ENCODE measurements at places on chromosomes 3 and 15.

- no peak for DNase-seq
These were observed 82.6 kb upstream of the ARHGEF3 start for GRCh38 chr3:56884387-56884786.

DNA sequence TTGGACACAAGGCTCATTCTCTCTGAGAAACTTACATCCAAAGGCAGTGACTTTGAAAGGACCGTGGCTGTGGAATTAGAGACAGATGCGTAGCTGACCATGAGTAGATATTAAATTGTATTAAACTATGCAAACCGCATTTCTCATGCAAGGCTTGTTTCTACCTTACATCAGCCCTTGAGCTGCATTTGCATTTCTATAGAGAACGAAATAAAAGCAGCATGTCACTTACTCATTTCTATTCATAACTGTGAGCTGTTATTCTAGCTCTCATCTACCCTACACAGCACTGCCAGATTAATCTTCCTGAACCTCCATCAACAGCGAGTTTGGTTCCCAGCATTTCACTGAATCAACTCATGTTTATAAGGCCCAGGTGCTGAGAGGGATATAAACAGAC lies 72.3 kb downstream of the THSD4 start:
- no peak for DNase-seq

- DNase-seq: no peak
These were observed 197.0 kb downstream of the TIGIT start for GRCh38 chr3:114490829-114491228.

- DNase-seq: no peak
These were observed 31.1 kb upstream of the INSYN1 start for GRCh38 chr15:73784291-73784690.

- no peak for DNase-seq
These were observed 45.4 kb upstream of the TMC3 start for GRCh38 chr15:81419332-81419943.

DNA sequence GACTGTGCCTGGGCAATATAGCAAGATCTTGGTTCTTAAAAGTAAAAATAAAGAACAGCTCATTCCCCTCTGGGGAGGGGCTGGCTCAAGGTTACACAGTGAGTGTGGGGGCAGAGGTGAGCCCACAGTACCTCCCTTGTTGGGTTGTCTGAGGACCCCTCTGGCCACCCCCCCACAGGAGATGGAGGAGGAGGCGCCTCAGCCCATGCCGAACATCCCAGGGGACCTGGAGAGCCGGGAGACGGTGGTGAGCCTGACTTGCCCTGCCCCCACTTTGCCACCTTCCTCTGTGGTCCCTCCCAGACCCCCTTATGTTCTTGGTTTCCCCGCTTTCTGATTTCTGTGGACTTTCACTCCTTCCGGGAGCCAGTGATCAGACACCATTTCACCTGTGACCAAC lies 28.7 kb downstream of the NGRN start:
- DNase-seq: no peak

- DNase-seq: no peak
These were observed 1006.8 kb upstream of the SEMA6D start for GRCh38 chr15:46710401-46710960.

Data from stimulated activated CD4-positive, alpha-beta T cell treated with anti-CD3 and anti-CD28 coated beads, TNF-alpha, amount 100 ng/mL, for 1 hour (primary cell).